Fibroblast of the conjunctiva (primary cell): ENCODE measurements at places on chromosomes 12 and 14.

GRCh38 chr12:58761308-58761707, 159.0 kb downstream of the LRIG3 start:
- DNase-seq = no peak

DNA sequence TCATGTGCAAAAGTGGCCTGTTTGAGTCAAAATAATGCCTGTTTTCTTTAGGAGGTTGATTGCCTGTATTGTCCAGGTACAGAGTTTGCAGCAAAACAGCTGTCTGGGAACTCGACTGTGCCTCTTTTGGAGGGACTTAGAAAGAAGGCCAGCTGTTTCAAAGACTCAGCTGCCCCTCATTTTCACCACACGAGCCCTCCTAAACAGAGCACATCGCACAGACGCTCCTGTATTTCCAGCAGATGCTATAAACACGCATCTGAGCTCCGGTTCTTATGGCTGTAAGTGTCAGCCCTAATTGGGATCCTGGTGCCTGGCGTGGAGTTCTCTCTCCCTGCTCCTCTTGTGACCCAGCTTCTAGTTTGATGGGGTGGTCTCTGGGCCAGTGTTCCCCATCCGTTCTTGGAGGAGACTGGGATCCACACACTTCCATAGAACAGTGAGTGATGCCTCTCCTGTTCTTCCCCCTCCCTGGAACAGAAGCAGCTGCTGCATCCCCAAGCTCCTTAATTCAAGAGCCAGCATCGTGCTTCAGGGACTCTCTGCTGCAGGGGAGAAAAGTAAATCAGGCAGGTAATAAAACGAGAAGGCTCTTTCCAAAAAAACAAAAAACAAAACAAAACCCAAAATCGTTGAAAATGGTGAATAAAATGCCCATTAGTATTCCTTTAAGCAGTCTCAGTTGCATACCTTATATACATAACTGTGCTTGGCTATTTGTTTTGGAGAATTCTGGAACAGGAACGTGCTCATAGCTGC, 269.0 kb downstream of the SLC15A4 start:
- DNase-seq = no peak

DNA sequence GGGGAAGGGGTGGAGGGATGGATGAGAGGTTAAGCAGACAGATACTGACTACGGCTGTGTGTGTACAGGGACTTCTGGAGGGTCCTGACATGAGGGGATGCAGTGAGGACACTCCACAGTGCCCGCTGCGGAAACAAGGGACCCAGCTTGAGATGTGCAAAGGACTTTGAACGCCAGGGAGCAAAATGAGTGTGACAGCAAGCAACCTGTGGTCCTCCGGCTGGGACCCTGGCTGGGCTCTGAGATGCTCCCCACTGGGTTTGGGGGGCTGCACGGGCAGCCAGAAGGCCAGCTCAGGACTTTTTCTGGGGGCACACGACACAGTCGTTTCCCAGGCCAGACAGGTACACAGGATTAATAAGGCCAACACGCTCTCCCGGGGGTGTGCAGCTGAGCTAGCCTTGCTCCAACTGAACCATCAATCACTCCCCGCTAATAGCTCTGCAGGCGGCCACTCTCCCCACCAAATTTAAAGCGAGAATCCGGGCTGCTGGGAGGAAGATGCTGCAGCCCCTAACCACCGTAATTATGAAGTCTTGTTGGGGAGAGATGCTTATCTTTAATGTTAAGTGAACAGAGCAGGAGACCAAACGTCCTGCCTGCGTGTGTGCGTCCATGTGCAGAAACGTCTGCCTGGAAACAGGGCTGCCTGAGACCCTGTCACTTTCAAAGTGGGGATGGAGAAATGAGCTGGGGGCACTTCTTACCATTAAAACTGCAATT, 51.6 kb upstream of the DLK1 start:
- DNase-seq = no peak

DNA sequence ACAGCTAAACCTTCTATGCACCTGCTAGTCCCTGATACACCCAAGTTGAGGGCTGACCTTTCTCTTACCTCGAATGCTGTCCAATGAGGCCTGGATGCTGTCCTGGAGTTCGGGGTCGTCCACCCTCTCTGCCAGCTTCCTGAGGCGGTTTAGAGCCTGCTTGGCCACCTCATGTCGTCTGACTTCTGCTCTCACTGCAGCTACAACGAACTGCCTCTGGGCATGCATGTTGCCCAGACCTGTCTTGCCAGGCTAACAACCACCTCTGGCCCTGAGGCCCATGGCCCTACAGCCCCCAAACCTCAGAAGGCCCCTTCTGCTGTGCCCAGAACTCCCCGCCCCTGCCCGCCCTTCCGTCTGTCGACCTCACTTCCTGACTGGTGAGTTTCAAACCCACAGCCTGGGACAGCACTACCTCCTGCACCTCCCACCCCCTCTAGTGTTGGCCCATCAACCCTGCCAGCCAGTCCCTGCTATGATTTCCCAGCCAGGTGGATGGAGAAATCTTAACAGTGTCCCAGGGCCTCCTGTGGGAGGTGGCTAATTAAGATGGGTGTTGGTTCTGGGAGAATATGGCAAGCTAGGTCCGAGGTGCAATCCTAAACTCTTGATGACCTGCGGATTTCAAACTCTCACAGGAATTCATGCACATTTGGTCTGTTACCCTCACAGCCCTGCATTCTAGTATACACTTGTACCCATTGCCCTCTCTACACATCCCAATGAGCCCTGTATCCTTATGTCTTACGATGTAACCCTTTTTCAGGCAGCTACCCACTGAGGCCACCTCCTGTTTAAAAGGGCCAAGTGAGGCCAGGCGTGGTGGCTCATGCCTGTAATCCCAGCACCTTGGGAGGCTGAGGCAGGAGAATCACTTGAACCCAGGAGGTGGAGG, 2.7 kb upstream of the TSPAN31 start:
- DNase-seq = no peak

- no peak for DNase-seq
Measured at GRCh38 chr12:11624116-11624515, 25.4 kb upstream of the ETV6 start.

- DNase-seq = no peak
Measured at GRCh38 chr12:87092421-87092820, 836.2 kb upstream of the MGAT4C start.

DNA sequence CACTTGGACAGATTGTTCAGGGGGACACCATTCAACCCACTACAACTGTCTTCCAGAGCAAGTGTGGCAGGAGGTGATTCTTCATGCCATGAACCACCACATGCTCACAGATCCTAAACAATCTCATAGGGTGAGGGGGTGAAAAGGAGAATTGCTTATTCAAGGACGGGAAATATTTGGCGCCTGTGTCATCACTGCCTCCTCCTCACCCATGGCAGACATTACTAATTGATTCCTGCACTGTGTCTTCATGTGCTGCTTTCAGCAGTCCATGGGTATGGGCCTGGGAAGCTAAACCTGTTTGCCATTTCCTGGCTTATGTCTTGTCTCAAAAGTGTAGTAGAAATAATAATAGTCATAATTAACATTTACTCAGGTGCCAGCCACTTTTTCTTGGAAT, 31.3 kb downstream of the MMAB start:
- DNase-seq = no peak

- DNase-seq = no peak
Measured at GRCh38 chr12:92446083-92446460, 256.7 kb upstream of the PLEKHG7 start.

GRCh38 chr14:103641161-103641560, 12.2 kb downstream of the KLC1 start:
- DNase-seq = no peak

DNA sequence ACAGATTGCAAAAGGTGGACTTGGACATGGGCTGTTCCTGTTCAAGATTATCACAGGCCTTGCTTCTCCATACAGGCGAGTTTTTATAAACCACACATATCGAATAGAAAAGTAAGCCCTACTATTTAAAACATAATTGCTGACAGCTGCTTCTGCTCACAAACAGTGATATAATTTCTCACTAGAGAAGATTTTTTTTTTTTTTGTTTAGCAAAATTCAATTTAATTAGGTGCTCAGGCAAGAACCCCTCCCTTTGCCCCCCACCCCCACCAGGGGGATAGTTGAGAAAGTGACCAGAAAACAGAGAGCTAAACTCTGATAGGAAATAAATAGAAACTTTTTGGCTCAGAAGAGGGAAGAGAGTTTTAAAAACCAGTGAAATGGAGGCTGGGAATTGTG, 132.8 kb upstream of the CRY1 start:
- no peak for DNase-seq

DNA sequence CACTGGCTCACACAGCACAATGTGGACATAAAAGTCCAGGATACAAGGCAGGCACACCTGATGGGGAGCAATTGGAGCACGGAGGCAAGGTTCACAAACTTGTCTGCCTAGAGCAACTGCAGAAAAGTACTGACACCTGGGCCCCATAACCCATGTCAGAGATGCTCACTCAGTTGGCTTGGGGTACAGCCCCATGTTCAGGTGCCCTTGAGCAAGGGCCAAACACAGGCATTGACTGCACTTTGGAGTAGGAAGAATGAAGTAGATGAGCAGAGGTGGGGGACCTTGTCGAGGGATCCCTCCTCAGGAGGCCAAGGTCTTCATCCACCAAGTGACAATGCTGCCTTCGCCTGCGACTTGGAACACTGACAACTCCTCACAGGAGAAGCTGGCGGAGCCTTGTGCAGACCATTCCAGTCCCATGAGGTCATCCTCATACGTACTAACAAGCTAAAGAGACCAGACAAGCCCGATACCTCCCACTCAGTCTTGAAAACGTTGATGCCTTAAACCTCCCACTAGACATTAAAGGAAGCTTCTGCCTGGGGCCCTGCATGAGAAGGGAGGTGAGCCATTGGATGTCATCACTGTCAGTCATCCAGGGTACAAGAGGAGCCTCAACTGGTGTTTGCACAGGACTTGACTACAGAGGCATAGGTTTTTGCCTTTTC, 42.5 kb upstream of the C14orf180 start:
- DNase-seq = peak; percentile 3

GRCh38 chr14:103418481-103418818, 33.2 kb downstream of the MARK3 start:
- no peak for DNase-seq

DNA sequence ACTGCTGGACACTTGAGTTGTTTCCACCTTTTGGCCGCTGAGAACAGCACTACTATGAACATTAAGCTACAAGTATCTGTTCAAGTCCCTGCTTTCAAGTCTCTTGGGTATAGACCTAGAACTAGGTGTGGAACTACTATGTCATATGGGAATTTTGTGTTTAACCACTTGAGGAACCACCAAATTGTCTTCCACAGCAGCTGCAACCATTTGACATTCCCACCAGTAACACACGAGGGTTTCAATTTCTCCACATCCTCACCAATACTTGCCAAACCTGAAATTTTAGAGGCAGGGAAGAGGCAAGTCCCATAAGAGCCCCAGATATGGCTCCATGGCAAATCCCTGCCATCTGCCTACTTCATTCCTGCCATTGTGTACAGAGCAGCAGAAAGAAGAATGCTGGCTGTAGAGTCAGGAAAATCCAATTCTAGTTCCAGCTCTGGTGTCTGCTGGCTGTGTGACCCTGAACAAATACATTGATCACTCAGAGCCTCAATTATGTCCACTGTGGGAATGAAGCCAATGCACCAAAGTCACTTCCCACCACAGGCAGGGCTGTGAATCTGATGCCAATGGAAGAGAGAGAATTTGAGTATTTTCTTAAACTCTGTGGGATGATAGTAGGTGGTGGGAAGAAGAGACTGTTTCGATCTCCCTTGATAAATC, 17.8 kb downstream of the PITPNM2 start:
- no peak for DNase-seq

DNA sequence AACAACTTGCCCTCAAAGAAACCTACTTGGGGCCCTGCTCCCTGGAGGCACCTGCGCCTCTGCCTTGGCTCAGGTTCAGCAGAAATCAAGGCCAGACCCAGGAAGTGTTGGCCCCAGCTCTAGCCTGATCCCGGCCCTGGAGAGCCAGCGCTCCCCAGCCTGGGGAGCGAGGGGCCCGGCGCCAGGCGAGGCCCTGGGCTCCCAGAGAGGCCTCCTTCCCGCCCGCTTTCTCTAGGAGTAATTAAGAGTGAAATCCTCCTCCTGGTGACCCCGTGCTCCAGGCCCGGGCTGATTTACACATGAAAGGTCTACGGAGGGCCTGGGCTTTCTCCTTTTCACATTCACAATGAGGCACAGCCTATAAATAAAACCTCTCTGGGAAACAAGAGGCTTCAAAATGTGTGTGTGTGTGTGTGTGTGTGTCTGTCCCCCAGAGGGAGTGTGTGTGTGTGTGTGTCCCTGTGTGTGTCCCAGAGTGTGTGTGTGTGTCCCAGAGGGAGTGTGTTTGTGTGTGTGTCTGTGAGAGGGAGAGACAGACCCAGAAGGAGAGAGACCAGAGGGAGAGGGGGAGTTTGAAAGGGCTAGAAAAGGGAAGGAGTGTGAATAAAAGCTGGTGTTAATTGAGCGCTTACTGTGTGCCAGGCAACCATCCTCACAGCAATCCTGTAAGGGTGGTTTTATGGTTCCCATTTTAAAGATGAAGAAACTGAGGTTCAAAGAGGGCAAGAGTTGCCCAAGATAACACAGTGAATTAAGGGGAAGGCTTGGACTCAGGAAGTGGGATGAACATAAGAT, 23.8 kb upstream of the COX6A1 start:
- DNase-seq = no peak

DNA sequence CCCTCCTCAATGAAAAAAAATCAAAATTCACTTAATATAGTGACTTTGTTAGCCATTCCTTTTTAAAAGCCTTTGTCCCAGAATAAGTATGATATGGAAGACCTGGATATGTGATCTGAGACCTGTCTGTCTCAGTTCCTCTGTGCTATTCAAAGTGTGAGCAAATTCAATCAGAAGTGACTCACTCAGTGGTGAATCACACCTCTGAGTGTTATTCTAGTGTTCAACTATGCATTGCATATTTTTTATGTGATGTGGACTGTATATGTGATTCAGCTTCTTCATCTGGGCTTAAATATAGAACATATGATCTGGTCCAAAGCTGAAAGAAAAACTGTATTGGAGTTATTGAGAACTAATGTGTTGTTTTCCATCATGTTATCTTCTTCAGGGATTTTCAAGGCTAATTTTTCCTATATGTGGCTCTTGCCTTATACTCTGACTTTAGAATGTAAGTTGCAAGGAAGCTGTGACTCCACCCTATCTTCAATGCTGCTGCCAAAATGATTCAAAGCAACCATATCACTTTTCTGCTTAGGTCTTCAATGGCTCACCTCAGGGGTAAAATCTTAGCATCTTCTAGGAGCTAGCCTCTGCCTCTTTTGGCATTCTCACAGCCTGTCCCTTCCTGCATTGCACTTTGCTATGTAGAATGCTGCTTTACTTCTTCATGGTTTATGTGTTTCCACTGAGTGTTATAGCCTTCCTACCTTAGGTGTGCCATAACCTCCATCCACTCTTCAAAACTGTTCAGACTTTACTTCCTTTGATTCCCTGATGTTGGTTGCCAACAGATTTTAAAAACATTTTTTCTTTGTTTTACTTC, 169.8 kb downstream of the OTOGL start:
- peak; percentile 44 for DNase-seq

DNA sequence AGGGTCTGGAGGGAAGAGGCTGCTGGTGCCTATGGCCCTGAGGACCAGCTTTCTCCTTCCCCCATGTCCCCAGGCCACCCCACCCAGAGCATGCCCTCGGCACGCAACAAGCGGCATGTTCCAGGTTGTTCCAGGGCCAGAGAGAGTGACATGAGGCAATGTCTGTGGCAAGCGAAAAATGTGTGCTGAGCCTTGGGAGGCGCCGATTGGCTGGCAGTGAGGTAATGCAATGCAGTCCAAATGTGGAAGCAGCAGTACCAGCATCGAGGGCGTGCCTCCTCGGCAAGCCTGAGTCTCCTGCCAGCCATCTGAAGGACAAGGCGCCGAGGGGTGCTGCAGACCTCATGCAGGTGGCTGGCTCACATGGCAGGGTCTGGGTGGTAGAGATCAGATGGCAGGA, 423.8 kb downstream of the NRXN3 start:
- no peak for DNase-seq
